ENCODE measurements at places on chromosomes 16 and 17. TPM values are rescaled to one million over a fixed set of nuclear protein-coding genes. Genes with fewer than 3 reads are reported as not detected.
A peak's percentile ranks its signal among the peaks of the same experiment; 100 is the strongest.

GRCh38 chr17:4534928-4535666, 20.1 kb downstream of the MYBBP1A start:
- no peak overlapping the region for H3K4me3 ChIP-seq
- H3K27ac ChIP-seq: no peak overlapping the region
- H3K27me3 ChIP-seq: peaks cover 4% of the 10 kb centered on the region
- H3K4me1 ChIP-seq: peaks cover 4% of the 10 kb centered on the region

- no peaks in the 10 kb centered on the region for H3K36me3 ChIP-seq
- no peak overlapping the region for H3K27ac ChIP-seq
- peaks cover 47% of the 10 kb centered on the region for H3K4me1 ChIP-seq
- DNase-seq: no peak
Observed at GRCh38 chr16:73543331-73543969, 495.5 kb upstream of the ZFHX3 start.

- H3K36me3 ChIP-seq: no peaks in the 10 kb centered on the region
- DNase-seq: peak; percentile 98
- no peaks in the 10 kb centered on the region for H3K27me3 ChIP-seq
- peak overlapping the region; percentile 95 for H3K27ac ChIP-seq
Observed at GRCh38 chr17:17752089-17752820, 71.0 kb downstream of the RAI1 start.

DNA sequence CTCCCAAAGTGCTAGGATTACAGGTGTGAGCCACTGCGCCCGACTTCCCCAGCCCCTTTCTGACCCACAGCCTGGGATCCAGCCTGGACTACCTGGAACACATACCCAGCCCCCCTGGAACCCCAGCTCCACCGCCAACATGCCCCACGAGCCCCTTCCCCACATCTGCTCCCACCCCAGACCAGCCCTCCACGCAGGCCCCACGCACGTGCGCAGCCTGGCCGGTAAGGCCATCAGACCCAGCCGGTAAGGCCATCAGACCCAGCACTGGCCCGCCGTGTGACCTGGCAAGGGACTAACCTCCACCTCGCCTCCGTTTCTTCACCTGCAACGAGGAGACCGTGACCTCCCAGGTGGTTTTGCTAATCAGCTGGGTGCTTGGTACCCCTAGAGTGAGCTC, 46.5 kb downstream of the RPH3AL start:
- no peaks in the 10 kb centered on the region for H3K36me3 ChIP-seq
- H3K27me3 ChIP-seq: no peaks in the 10 kb centered on the region
- peak overlapping the region; percentile 55 for H3K4me3 ChIP-seq
- no peak overlapping the region for H3K27ac ChIP-seq

Gene MYH1
- not detected for total RNA-seq

- no peak overlapping the region for H3K27ac ChIP-seq
- H3K4me1 ChIP-seq: peaks cover 3% of the 10 kb centered on the region
- H3K27me3 ChIP-seq: peaks cover 15% of the 10 kb centered on the region
- no peaks in the 10 kb centered on the region for H3K36me3 ChIP-seq
- H3K4me3 ChIP-seq: peak overlapping the region; percentile 68
- DNase-seq: no peak
Observed at GRCh38 chr17:12973496-12974004, 44.3 kb downstream of the ELAC2 start.

DNA sequence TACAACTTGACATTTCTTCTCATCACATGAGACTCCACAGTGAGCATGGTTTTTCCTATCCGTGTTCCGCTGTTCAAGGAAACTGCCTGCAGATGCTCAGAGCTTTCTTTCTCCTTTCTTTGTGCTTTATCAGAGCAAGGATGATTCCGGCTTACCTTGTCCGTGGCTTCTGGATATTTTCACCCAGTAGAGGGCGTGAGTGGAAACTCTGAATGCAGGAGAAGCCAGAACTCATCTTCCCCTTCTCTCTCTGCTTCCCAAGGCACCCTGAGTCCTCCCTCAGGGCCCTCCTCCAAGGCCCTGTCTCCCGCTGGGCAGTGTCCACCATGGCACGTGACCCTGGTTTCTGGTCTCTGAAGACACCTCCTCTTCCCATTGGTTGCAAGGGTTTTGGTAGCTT, 721.1 kb upstream of the RBFOX1 start:
- H3K27me3 ChIP-seq: peaks cover 3% of the 10 kb centered on the region
- H3K4me3 ChIP-seq: no peak overlapping the region
- H3K36me3 ChIP-seq: no peaks in the 10 kb centered on the region
- no peaks in the 10 kb centered on the region for H3K4me1 ChIP-seq

DNA sequence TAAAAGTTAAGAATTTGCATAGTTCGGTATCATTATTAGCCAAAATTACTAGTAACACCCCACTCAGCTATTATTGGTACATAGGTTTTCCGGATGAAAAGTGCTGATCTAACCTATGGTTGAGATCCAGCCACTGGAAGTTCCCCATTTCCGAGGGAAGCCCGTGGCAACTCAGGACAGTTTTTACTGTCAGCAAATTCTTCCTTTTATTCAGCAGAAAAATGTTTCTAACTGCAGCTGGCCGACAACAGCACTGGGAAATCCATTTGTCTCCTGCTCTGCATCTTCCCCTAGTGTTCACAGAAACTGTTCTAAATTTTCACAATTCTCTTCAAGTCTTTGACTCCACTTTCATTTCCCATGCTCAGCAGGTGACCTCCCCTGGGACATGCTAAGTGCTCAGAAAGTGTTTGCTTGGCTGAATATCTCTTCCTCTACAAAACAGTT, 15.5 kb upstream of the MMD start:
- peaks cover 47% of the 10 kb centered on the region for H3K4me1 ChIP-seq
- H3K36me3 ChIP-seq: no peaks in the 10 kb centered on the region
- H3K4me3 ChIP-seq: no peak overlapping the region
- no peak for DNase-seq

DNA sequence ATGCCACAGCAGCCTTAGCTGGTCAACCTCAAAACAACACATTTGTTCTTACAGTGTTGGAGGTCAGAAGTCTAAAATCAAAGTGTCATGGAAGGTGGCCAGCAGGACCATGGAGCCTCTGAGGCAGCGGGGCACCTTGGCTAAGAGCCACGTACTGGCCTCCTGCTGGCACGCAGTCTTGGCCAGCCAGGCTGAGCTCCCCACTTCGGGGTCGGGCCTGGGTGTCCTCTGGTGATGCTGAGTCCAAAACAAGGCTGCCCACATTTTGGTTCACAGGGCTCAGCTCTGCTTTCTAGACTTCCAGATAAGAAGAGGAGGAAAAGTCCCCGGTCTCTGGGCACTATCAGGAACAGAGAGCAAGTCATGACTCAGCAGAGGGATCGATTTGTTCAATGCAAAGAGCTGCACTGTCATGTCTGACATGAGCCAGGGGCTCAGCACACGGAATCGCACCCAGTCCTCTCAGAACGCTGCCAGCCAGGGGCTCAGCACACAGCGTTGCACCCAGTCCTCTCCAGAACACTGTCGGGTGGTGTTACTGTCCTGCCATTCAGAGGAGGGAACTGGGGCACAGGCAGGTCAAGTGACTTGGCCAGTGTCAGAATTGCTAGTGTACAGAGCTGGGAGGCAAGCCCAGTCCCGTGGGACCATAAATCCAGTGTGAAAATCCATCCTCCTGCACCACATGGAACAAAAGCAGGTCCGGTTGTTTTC, 2.5 kb downstream of the LGALS9 start:
- H3K27ac ChIP-seq: no peak overlapping the region
- peaks cover 9% of the 10 kb centered on the region for H3K4me1 ChIP-seq
- no peak for DNase-seq
- no peak overlapping the region for H3K4me3 ChIP-seq
- H3K36me3 ChIP-seq: no peaks in the 10 kb centered on the region
- H3K27me3 ChIP-seq: no peaks in the 10 kb centered on the region

Gene ZFP3
- total RNA-seq: 0.53 TPM

DNA sequence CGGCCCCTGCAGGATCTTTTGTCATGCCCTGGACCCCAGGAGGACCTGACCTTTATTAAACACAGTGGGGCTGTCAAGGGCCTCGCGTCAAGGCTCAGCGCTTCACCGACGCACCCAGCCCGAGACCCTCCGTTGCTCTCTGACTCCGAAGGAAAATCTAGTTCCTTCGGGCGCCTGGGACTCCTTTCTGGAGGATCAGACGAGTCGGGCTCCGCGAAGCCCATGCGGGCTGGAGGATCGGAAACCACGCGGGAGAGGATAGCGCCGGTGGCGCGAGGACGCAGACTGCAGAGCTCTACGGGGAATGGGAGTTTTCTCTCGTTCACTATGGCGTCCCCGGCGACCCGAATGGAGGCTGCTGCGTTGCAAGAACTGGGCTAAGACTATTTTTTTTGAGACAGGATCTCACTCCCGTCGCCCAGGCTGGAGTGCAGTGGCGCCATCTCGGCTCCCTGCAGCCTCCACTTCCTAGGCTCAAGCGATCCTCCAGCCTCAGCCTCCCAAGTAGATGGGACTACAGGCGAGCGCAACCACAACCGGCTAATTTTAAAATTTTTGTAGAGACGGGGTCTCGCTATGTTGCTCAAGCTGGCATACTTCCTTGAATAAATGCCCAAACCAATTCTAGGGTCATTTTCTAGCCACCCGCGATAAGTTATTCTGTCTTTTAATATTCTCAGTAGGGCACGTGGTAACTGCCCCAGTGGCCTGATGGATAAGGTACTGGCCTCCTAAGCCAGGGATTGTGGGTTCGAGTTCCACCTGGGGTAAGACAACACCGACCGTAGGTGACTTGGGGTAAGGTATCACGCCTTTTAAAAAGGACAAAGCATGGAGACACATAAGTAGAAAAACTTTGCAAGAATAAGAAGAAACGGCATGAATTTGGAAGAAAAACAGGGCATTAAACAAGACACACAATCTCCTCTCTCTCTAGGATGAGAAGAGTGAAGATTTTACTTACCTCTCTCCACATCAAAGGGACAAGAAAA, 5.5 kb downstream of the OR1F1 start:
- no peak overlapping the region for H3K27ac ChIP-seq
- no peak for DNase-seq
- H3K36me3 ChIP-seq: no peaks in the 10 kb centered on the region
- peaks cover 18% of the 10 kb centered on the region for H3K4me1 ChIP-seq

DNA sequence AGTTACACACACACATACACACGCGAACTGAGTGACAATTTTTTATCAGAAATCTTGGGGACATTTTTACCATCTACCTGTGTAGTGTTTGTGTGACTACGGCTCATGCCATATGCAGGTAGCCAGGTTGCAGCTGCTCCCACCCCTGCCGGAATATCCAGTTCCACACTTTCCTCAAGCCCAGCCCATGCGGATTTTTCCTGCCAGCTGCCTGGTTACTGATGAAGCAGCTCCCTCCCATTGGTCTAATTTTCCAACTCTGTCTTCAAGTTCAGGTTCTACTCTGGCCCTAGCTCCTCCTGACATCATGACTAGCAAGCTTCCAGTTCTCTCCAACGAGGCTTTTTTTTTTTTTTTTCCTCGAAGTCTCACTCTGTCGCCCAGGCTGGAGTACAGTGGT, 4.8 kb downstream of the GSG1L2 start:
- no peak for DNase-seq
- H3K36me3 ChIP-seq: no peaks in the 10 kb centered on the region
- H3K27me3 ChIP-seq: peaks cover 22% of the 10 kb centered on the region

- no peaks in the 10 kb centered on the region for H3K36me3 ChIP-seq
- H3K27ac ChIP-seq: no peak overlapping the region
- no peaks in the 10 kb centered on the region for H3K27me3 ChIP-seq
- H3K4me1 ChIP-seq: no peaks in the 10 kb centered on the region
- H3K4me3 ChIP-seq: no peak overlapping the region
- DNase-seq: no peak
Observed at GRCh38 chr16:46729326-46729995, 18.7 kb downstream of the MYLK3 start.

- no peaks in the 10 kb centered on the region for H3K4me1 ChIP-seq
- H3K27me3 ChIP-seq: no peaks in the 10 kb centered on the region
- peaks cover 10% of the 10 kb centered on the region for H3K36me3 ChIP-seq
- peak; percentile 85 for DNase-seq
- H3K27ac ChIP-seq: no peak overlapping the region
Observed at GRCh38 chr16:68040506-68041288, 17.6 kb downstream of the DUS2 start.

Gene CDR2L
- 96.2 TPM for total RNA-seq

DNA sequence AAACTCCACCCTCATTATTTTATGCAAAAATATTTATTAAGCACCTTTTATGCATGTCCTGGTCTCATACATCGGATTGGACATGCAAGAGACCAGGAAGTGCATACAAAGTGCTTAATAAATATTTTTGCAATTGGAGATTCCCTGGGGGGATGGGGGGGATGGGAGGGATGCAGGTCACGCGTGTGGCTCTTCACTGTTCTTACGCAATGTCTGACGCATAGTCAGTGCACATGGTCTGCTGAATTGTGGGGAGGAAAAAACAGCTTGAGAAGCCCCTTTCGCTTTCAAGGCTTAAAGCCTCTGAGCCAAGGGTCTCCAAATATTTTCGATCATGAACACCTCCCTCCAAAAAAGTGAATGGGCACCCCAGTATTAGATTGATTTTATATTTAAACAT, 96.7 kb upstream of the XYLT1 start:
- H3K36me3 ChIP-seq: no peaks in the 10 kb centered on the region
- peaks cover 4% of the 10 kb centered on the region for H3K27me3 ChIP-seq
- H3K27ac ChIP-seq: no peak overlapping the region
- H3K4me1 ChIP-seq: no peaks in the 10 kb centered on the region
- H3K4me3 ChIP-seq: no peak overlapping the region

DNA sequence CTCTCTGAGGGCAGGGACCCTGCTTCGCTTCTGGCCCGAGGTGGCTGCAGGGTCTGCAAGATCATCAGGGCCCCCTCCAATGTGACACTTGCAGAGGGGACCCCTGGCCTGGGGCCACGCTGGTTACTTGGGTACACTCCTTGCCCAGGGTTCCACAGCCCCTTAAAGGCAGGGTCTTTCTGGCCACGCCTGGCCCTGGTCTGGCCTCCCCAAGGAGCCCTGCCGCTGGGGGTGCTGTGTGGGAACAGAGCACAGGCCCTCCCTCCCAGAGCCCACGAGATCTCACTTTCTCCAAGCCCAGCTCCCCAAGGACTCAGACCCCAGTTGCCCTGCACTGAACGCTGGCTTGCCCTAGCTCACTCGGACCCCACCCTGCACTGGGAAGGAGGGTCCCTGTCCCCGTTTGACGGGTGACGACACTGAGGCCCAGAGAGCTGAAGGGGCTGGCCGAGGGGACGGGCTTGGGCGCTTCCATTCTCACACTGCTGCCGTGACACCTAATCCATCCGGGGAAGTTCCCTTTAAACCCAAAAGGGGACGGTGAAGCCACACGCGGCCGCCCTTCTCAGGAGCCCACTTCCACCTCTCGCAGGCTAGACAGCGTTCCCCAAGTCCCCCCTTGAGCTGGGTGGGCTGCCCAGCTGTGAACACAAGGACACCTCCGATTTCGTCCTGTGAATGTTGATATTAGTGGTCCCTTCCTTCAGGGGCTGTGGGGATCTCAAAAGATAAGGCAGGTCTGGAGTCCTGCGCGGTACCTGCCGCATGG, 26.9 kb upstream of the OSGIN1 start:
- H3K36me3 ChIP-seq: no peaks in the 10 kb centered on the region
- H3K27ac ChIP-seq: peak overlapping the region; percentile 97
- no peaks in the 10 kb centered on the region for H3K27me3 ChIP-seq
- peak overlapping the region; percentile 83 for H3K4me3 ChIP-seq
- DNase-seq: no peak
- H3K4me1 ChIP-seq: peaks cover 19% of the 10 kb centered on the region

Gene TLCD3B
- 2.1 TPM for total RNA-seq

All from type B pancreatic cell (in vitro differentiated cells).